ENCODE measurements at places on chromosomes 6 and 20.

DNA sequence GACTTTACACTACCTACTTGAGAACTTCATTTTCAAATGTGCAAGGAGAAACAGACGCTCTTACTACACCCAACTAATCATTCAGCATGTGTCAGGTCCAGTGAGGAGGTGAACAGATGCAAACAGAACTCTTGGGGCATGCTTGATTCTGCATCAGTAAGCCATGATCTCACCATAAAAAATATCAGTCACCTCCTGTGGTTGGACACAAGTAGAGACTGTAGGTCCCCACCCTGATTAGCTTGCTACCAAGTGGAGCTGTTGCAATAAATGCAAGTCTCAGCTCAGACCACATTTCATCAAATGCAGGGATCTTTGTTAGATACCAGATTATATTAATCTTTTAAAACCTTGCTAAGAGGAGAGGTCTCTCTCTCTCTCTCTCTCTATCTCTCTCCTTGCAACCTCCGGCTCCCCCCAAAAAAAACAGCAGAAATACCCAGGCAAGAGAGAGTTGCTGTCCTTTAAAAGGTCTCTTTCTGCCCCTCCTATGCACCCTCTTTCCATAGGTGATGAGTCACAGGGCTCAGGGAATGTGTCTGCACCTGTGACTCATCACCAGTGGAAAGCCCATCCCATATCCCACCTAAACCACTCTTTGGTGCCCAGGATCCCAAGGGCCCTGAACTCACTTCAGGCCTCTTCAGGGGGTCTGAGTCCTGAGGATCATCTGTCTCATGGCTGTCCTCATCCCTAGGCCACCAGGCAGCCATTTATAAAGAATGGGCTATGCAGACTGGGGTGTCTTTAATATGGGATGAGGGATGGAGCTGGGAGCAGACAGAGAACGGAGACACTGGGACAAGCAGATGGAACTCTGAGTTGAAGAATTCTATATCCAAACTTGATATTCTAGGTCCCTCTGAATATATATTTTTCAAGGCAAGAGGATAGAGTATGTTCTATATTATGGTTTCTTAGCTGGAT is 154.5 kb downstream of the QRSL1 start:
- no peak for DNase-seq

GRCh38 chr20:48234951-48235350 is 449.7 kb upstream of the SULF2 start:
- no peak for DNase-seq

GRCh38 chr6:11634948-11635347 is 97.4 kb downstream of the TMEM170B start:
- no peak for DNase-seq

- no peak for DNase-seq
Measured at GRCh38 chr6:68328156-68328555, 306.9 kb upstream of the ADGRB3 start.

- DNase-seq, result no peak
Measured at GRCh38 chr20:48819821-48820648, 7.8 kb downstream of the PREX1 start.

DNA sequence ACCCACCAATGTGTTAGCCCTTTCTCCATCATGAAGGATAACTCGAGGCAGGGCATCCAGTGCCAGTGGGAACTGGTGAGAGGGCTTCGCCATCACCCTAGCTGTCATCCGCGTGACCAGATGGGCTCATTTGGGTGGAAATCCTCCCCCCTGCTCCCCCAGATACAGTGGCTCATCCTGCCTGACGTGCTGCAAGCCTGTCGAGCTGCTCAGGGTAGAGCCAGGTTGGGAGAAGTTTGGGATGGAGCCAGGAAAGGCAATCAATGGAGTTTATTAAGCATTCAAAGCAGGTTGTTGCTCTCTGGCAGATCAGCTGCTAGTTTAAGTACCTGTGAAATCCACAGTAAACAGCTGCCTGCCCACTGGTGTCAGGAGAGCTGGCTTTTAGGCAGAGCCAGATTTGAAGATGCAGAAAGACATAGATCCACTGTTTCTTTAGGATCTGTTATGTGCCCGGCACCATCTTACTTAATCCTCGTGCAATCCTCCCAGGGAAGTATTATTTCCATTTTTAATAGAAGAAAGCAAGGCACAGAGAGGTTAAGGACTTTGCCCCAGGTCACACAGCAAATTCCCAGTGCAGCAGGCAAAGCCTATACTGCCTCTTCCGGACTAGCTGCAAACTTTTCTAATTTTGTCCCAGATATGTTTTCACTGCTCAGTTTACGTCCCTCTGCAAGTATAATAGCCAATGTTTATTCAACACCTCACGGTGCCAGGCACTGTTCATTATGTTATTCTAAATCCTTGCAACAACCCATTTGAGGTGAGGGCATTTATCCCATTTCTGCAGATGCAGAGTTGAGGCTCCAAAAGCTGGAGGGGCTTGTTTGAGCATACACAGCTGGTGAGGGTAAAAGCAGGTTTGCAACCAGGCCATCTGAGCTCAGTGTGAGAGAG is 54.1 kb upstream of the KCNG1 start:
- no peak for DNase-seq

- no peak for DNase-seq
Measured at GRCh38 chr6:6695625-6696276, 107.2 kb downstream of the LY86 start.

DNA sequence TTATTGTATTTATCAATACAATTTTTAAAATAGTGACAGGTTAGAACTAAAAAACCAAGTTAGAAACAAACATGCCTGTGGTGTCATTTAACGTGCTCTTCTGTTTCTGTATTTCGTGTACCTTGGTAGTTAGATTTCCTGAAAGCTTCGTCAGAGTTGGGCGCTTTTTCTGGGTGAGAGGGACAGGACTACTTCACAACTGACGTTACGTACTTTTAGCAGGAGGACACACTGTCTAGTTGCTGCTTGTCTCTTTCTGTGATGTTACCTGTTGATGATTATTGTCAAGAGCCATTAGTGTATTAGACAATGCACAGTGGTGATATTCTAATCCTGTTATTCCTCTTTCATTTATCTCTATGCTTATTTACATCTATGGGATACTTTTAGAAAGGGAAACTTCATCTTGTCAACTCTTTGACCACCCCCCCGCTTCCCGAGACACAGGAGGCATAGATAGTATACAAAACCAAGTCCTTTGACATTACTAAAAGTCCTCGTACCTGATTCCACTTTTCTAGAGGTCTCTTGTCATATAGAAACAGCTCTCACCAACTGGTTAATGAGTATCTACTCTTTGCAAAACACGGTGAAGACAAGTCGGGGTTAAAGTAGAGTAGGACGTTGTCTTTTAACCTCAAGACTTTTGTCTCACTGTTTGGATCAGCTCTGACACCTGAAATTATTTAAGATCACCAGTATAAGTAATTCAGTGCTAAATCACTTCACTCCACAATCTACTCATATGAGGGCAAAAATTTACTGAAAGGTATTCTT is 96.3 kb downstream of the LYRM2 start:
- no peak for DNase-seq

DNA sequence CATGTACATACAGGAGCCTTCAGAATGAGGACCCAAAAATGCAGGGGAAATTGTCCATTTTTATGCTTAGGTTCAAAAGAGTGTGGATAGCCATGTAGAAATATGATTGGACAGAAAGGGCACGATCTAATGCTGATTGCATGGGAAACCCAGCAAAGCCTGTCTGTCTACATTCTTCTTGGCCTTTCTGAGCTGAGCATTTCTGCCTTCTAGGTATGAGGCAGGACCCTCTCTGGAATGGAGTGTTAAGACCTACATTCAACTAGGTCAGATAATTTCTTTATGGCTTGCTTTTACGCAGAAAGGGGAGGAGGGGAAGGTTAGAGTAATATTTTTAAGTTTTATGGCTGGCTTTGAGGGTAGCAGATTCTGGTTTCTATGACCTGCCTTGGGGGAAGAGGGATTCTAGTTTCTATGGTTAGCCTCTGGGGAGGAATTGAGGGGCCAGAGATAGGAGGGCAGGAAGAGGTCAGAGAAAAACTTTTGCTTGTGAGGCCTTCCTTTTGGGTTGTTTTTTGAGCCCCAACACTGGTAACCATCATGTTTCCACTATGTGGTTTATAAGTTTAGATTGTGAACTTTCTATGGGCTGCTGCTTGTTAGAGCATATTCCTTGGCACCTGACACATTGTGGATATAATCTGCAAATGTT is 63.5 kb downstream of the LYRM2 start:
- no peak for DNase-seq
